ENCODE measurements at places on chromosomes 7 and 10.
A peak's percentile ranks its signal among the peaks of the same experiment; 100 is the strongest.

GRCh38 chr7:471866-472639, 47.6 kb downstream of the PDGFA start:
- DNase-seq, result peak; percentile 67

GRCh38 chr10:130243015-130243414, 106.8 kb downstream of the GLRX3 start:
- no peak for DNase-seq

- no peak for DNase-seq
Observed at GRCh38 chr7:89837515-89837914, 316.8 kb upstream of the STEAP1 start.

DNA sequence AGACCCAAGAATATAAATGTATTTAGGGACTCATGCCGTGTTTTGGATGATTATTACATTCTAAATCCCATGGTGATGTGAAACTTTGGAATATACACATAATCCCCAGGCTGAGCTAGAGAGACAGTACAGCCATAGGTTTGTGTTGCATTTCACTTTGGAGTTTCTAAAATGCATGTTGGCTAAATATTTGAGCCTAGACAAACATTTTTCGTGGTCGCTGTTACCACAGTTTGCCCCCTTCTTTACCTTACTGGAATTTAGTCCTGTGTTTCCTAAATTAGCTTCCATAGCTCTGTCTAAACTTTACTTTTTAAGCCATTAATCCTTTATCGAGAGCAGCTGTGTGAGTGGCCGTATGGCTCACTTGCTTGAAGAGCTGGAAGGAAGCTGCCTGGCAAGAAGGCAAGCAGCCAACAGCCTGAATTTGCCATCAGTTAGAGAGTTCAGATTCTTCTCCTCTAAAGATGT, 192.0 kb downstream of the BICC1 start:
- no peak for DNase-seq

GRCh38 chr10:129869596-129870473, 94.2 kb downstream of the EBF3 start:
- no peak for DNase-seq
